ENCODE measurements at places on chromosomes 16 and 17.

GRCh38 chr16:73339821-73340220 lies 291.9 kb upstream of the ZFHX3 start:
- no peak for DNase-seq

GRCh38 chr16:1137604-1138003 lies 15.3 kb upstream of the CACNA1H start:
- no peak for DNase-seq

- DNase-seq, result no peak
Observed at GRCh38 chr16:19822533-19822932, 62.1 kb downstream of the GPRC5B start.

- DNase-seq, result no peak
Observed at GRCh38 chr17:36937001-36937958, at the start of gene LHX1. LHX1 (plus strand) TSS chr17:36937475; CDS start chr17:36938198, 723 bp downstream.

- DNase-seq, result no peak
Observed at GRCh38 chr16:54116124-54116655, 170.4 kb downstream of the IRX3 start.
